Airway epithelial cell (primary cell): ENCODE measurements at places on chromosomes 6 and 20. TPM values are rescaled to one million over a fixed set of nuclear protein-coding genes. Genes with fewer than 3 reads are reported as not detected.

ACSS1 gene
- 1.3 and 2.8 TPM in 2 replicates for total RNA-seq

LY86 gene
- total RNA-seq, result not detected in 2 replicates

TFAP2D gene
- not detected in 2 replicates for total RNA-seq

SGK2 gene
- total RNA-seq, result not detected in 2 replicates

PHF20 gene
- total RNA-seq, result 25.4 and 32.2 TPM in 2 replicates

C2 gene
- total RNA-seq, result 0.21 TPM in 1 of 2 replicates, not detected in the other

HLA-F gene
- total RNA-seq, result 1.3 and 1.8 TPM in 2 replicates

PRRT1 gene
- 0.42 TPM in 1 of 2 replicates, not detected in the other for total RNA-seq

SLC22A7 gene
- total RNA-seq, result not detected in 2 replicates

LAMA2 gene
- total RNA-seq, result 0.37 and 0.49 TPM in 2 replicates

ZBTB46 gene
- 0.42 and 0.93 TPM in 2 replicates for total RNA-seq

FAM209A gene
- total RNA-seq, result 0.37 TPM in 1 of 2 replicates, not detected in the other

CDH4 gene
- 2.0 and 2.9 TPM in 2 replicates for total RNA-seq

LRFN2 gene
- total RNA-seq, result not detected in 2 replicates

MEP1A gene
- 0.14 and 0.21 TPM in 2 replicates for total RNA-seq

GDAP1L1 gene
- not detected in 2 replicates for total RNA-seq

TOX2 gene
- total RNA-seq, result 1.3 and 1.6 TPM in 2 replicates

RBPJL gene
- not detected in 2 replicates for total RNA-seq

KCNQ2 gene
- total RNA-seq, result not detected in 2 replicates

ZNF831 gene
- not detected in 2 replicates for total RNA-seq

PRND gene
- not detected in 2 replicates for total RNA-seq

CCM2L gene
- total RNA-seq, result not detected in 2 replicates

EYS gene
- 0.28 and 0.37 TPM in 2 replicates for total RNA-seq

C6orf141 gene
- 13.3 and 14.0 TPM in 2 replicates for total RNA-seq

HDGFL1 gene
- not detected in 2 replicates for total RNA-seq

WFDC2 gene
- total RNA-seq, result 1.3 and 4.9 TPM in 2 replicates

THEMIS gene
- not detected in 2 replicates for total RNA-seq

B3GAT2 gene
- total RNA-seq, result not detected in 2 replicates

TAP1 gene
- total RNA-seq, result 27.2 and 28.7 TPM in 2 replicates

MYCT1 gene
- not detected in 2 replicates for total RNA-seq

TP53INP2 gene
- 2.7 and 4.0 TPM in 2 replicates for total RNA-seq

CALHM4 gene
- 0.09 TPM in 1 of 2 replicates, not detected in the other for total RNA-seq

FOXQ1 gene
- total RNA-seq, result 4.7 and 7.7 TPM in 2 replicates

CNKSR3 gene
- 3.2 and 3.9 TPM in 2 replicates for total RNA-seq

MCHR2 gene
- total RNA-seq, result not detected in 2 replicates

RNF182 gene
- 0.07 TPM in 1 of 2 replicates, not detected in the other for total RNA-seq

HLA-DOA gene
- total RNA-seq, result 0.07 TPM in 1 of 2 replicates, not detected in the other

SIM1 gene
- total RNA-seq, result not detected in 2 replicates

NEURL2 gene
- total RNA-seq, result 2.0 and 2.3 TPM in 2 replicates

TSBP1 gene
- total RNA-seq, result not detected in 2 replicates

MUCL3 gene
- not detected in 2 replicates for total RNA-seq

MAS1 gene
- not detected in 2 replicates for total RNA-seq

SCRT2 gene
- not detected in 2 replicates for total RNA-seq

SENP6 gene
- 26.5 and 37.6 TPM in 2 replicates for total RNA-seq

MUC21 gene
- 0.14 TPM in 1 of 2 replicates, not detected in the other for total RNA-seq

C6orf58 gene
- not detected in 2 replicates for total RNA-seq

SLC18B1 gene
- 9.7 and 10.2 TPM in 2 replicates for total RNA-seq

BANF2 gene
- total RNA-seq, result not detected in 2 replicates

AGPAT4 gene
- 3.7 and 5.6 TPM in 2 replicates for total RNA-seq

TUBB2B gene
- 2.6 and 2.9 TPM in 2 replicates for total RNA-seq

FAM162B gene
- 0.14 TPM in 1 of 2 replicates, not detected in the other for total RNA-seq

CST2 gene
- total RNA-seq, result not detected in 2 replicates

TREML1 gene
- total RNA-seq, result not detected in 2 replicates

SAMD10 gene
- total RNA-seq, result 11.1 and 11.6 TPM in 2 replicates

SLC4A11 gene
- total RNA-seq, result 7.9 and 13.0 TPM in 2 replicates

GJA10 gene
- not detected in 2 replicates for total RNA-seq

MRPL2 gene
- 32.4 and 33.4 TPM in 2 replicates for total RNA-seq

L3MBTL1 gene
- total RNA-seq, result 4.6 and 5.3 TPM in 2 replicates

ATAT1 gene
- 4.6 and 5.3 TPM in 2 replicates for total RNA-seq

ISM1 gene
- total RNA-seq, result 0.28 TPM in 1 of 2 replicates, not detected in the other
